ENCODE measurements at places on chromosomes 4 and X.

DNA sequence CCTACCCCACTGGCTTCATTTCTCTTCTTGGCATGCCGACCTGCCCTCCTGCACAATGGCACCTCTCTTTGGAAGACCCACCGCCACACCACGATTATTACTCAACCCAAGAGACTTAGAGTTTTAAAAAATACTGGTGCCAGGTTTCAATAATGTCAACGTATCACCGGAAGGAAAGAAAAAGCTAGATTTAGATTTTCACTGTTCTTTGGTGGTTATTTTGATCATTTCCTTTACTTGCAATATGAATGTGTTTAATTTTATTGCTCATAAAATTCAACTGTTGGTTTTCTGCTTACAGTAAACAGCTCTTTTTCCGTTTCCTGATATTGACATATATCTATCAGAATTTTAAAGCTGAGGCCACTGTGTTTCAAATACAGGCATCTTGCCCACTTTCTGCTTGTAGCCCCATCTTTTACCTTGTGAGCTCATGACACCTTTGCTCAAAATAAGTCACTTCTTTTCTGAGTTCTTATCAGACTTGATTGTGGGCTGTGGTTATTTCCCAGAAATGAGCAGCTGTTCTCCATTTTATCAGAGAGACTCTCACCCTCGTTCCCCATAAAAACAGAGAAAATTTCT lies 439.1 kb downstream of the INPP4B start:
- no peak for DNase-seq

- DNase-seq: no peak
These were observed 227.2 kb downstream of the ANK2 start for GRCh38 chr4:113276464-113277170.

DNA sequence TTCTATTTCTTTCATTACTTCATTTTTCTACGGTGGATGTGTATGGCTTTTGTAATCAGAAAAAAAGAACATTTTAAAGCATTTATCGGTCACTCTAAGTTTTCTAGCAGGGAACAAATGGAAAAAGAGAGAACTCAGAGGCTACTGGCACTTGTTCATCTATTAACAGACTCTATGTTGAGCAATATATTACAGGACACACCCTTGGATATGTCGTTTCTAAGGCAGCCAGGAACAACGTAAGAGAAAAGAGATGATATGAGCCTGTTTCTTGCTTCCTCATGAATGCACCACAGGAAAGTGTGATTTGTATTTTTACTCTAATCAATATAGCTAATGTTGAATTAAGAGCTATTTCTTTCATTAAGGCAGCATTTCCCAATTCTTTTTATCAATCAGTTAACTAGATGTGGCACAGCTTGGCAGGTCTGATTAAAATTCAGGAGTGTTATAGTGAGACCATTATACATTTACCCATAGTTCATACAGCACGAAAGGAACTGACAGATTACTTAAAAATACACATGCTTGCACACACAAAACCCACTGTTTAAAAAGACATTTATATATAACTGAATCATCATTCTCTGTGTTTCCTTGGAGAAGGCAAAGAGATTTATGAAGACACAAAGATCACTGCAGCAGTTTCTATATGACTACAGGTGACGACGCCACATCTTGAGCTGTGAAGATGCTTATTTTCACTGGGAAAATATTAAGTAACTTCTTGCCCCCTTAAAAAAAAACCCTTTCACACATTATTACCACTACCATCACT lies 13.0 kb downstream of the RAB9B start:
- DNase-seq: no peak

GRCh38 chr4:169774466-169775445 lies 17.0 kb upstream of the HPF1 start:
- DNase-seq: no peak

DNA sequence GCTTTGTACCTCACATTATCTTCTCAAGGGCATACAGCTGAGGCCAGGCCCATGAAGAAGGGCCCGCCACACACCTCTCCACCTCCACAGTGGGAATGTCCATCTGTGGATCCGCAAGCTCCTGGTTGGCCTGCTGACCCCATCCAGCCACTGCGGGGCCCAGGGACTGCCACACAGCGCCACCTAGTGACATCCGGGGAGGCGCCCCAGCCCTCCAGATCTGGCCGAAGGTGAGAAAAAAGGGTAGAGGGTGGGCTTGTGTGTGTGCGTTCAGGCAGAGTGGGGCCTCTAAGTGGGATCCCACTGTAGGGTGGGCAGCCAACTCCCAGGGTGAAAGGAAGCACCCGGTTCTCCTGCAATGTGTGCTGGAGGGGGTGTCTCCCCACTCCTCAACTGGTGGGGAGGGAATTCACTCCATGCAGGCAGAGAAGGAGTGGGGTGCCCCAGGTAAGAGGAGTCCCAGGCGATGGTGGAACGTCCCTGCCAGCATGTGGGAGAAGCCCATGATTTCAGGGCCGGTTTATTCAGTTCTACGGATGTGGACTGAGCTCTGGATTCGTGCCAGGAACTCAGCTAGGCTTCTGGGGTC lies 117.3 kb downstream of the ENPP6 start:
- DNase-seq: no peak

- DNase-seq: no peak
These were observed 1516.6 kb upstream of the TENM3 start for GRCh38 chr4:180726611-180727010.

DNA sequence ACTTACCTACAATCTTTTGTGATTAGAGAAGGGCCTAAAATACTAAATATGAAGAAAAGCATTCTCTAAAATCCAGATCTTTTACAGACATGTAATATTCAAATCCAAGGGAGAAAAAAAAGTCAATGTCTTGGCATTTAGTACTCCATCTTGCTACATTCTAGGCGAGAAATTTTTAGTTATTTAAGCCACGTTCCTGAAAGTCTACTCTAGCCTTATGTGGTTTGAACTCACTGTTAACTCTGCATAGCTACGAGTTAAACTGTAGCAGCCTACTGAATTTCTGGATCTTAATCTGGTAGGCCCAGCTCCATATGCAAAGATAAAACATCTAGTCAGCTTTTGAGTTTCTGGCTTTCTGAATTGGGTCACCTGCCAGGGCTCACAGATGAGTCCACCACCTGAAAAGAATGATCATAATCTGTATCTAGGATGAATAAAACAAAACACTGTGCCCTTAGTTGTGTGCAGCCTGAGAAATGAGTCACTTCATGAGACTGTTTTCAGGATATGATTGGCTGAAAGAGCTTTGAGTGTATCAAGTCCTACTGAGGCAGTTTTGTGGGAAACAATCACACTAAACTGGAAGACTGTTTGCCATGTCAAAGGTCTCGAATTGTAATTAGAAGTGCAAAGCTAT lies 3.2 kb upstream of the NEK1 start:
- no peak for DNase-seq

DNA sequence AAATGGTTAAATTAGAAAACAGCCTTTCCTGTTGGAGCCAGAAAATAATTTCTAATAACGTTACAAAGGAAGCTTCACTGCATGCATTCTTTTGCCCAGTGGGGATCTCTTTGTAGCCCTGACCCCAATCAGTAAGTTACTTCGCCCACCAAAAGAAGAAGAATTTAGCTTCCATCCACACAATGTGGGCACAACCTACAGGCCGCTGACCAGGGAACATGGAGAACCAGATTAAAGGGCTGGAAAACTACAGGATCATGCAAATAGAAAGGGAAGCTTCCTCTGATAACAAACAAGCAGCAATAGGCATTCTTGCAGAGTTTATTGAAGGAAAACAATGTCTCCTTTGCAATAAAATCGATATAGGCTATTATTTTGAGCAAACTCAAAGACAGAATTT lies 21.3 kb upstream of the TSPAN5 start:
- DNase-seq: no peak

GRCh38 chr4:48361012-48361400 lies 19.7 kb downstream of the SLAIN2 start:
- DNase-seq: no peak
